ENCODE measurements at places on chromosomes 12 and 14. TPM values are rescaled to one million over a fixed set of nuclear protein-coding genes. Genes with fewer than 3 reads are reported as not detected.

The CLEC2D gene
- total RNA-seq = 2.4 TPM

The CMKLR1 gene
- not detected for total RNA-seq

The SART3 gene
- 41.6 TPM for total RNA-seq

The PLA2G1B gene
- not detected for total RNA-seq

The AEBP2 gene
- total RNA-seq = 30.7 TPM

The MIP gene
- total RNA-seq = not detected

The RPGRIP1 gene
- total RNA-seq = not detected

The PLCZ1 gene
- total RNA-seq = under 0.01 TPM

The ESR2 gene
- 0.30 TPM for total RNA-seq

The MYF6 gene
- not detected for total RNA-seq

The GPD1 gene
- total RNA-seq = not detected

The BCL2L2 gene
- total RNA-seq = 13.4 TPM

The SERPINA10 gene
- not detected for total RNA-seq

The ADAM20 gene
- 0.32 TPM for total RNA-seq

The HOXC4 gene
- total RNA-seq = not detected

The ETNK1 gene
- total RNA-seq = 26.6 TPM

The MVK gene
- total RNA-seq = 30.5 TPM

The KRT6C gene
- total RNA-seq = not detected

The RGS6 gene
- not detected for total RNA-seq

All from epithelial cell of umbilical artery (primary cell).